ENCODE measurements at places on chromosomes 16 and 17.

- DNase-seq = no peak
Observed at GRCh38 chr16:73052576-73052975, 4.6 kb upstream of the ZFHX3 start.

DNA sequence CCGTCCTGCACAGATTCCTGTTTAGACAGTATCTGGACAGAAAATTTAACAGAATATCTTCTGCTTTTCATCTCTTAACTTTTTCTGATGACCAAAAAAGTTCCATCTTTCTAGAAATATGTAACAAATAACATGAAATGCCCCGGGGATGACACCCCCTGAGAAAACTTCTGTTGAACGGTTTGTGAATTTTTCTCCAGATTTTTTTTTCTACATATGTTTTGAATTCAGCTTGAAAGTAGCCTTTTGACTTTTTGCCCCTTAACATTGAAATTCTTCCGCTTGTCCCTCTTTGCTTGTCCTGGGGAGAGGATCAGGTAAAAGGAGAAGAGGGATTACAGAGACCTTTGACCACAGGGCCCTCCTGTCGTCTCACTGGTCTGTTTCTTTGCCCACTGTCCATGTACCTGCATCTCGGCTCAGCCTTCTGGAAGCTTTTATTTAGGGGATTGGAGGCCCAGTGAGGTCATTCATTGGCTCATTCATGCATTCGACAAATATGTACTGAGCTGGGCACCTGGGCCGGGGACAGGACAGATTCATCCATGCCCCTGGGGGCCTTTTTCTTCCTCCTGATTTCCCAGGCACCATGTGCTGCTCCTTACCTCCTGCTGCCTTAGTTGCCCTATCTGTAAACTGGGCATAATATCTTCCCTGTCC is 19.6 kb upstream of the CPNE2 start:
- no peak for DNase-seq

- no peak for DNase-seq
Observed at GRCh38 chr17:41103896-41104295, 1.3 kb upstream of the KRTAP4-9 start.

GRCh38 chr17:29753845-29754439 is 131.2 kb upstream of the CORO6 start:
- DNase-seq = no peak

GRCh38 chr17:69317625-69318024 is 9.3 kb downstream of the ABCA5 start:
- no peak for DNase-seq

DNA sequence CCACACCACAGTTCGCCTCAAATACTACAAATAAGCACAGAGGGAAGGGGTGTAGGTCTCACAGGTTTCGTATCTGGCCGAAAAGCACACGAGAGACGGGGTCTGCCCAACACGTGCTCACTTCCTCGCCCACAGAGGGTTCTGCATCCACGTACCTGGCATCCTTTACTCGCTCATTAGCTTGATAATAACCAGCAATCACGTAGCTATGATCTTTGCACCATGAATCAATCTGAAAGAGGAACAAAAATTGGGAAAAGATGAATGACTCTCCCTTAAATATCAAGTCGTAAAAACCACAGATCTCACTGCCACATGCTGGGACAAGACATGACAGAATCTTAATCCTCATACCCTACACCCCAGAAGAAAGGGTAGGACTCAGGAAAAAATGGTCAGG is 10.5 kb downstream of the EMC8 start:
- DNase-seq = no peak

DNA sequence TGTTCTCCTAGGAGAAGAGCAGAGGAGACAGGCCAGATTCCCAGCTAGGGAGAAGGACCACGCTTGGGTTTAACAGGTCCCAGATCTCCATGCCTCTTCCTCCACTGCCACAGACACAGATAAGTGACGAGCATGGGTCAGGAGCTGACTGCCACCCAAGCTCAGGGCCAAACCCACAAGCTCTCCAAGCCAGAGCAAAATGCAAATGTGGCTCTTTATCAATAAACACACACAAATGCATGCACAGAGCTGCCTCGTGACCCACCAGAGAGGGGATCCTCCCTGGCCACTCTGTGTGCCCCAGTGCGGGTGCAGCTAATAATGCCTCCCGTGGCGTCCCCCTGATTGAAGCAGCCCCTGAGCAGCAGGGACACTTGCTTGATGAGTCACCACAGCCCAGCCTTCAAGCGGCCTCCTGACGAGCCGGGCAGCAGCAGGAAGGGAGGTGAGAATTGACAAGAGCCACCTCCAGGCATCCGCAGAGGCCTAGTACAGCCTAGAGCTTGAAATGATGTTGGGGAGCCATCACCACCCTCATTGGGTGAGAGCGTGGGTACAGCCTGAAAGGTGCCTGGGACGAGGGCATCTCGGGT is 143.9 kb downstream of the CCDC182 start:
- DNase-seq = no peak

- DNase-seq = no peak
Observed at GRCh38 chr17:76159157-76159556, 18.1 kb upstream of the FOXJ1 start.

GRCh38 chr17:82803606-82804005 is 36.2 kb downstream of the ZNF750 start:
- DNase-seq = no peak

GRCh38 chr16:76389126-76389525 is 111.9 kb downstream of the CNTNAP4 start:
- no peak for DNase-seq

- no peak for DNase-seq
Observed at GRCh38 chr16:19172098-19172780, 4.2 kb downstream of the SYT17 start.

GRCh38 chr16:49556606-49557446 is 183.2 kb downstream of the C16orf78 start:
- no peak for DNase-seq

GRCh38 chr16:62019851-62020250 is 16.4 kb downstream of the CDH8 start:
- DNase-seq = no peak

DNA sequence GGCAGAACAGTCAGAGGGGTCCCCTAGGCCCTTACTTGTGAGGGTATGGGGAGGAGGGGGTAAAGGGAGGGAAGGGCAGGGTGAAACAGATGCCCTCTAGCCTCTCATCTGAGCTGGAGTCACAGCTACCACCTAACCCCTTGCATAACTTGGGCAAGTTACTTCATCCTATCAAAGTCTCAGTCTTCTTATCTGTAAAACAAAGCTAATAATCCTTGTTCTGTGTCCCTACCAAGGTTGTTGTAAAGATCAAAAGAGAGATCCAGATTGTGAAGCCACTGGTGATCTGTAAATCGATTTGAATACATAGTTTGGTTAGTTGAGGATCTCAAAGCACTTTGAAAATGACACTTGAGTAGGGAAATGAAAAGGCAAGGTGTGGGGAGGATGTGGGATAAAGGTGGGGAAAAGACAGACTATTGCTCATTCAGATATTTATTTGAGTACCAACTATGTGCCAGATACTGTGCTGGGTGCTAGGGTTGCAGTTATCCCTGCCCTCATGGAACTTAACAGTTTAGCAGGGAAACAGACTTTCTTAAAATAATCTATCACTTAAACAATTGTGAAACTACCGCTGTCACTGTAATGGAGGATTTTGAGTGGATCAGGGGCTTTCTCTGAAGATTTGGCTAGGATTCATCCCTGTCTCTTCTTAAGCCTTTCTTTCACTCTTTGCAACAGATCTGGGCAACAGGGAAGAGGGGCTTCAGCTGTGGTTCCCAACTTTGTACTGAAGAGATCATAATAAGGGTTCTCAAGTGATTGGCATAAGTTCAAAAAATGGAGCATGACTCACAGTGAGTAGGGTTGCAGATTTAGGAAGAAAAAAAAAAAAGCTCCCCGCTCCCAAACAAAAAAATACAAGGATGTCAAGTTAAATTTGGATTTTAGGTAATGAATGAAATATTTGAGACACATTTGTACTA is 3.0 kb downstream of the HEATR9 start:
- DNase-seq = no peak

DNA sequence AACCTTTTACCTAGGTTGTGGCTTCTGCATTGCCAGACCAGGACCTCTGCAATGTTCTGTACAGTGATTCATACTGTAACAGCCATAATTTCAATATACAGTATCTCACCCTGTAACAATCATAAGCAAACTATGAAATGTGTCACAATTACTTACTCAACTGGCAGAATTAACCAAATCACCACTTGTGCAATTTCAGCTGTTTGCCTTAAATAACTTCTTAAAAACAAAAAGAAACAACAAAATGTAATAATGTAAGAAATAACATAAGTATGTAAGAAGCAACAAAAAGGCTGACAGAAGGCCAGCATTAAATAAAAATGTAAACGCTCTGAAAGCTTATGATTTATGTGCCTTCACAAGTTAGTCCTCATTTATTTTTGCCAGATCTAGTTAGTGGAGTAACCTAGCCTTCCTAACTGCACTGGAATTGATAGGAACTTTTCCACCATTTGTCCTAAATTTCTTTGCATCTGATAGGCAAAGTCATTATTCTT is 96.9 kb downstream of the SKAP1 start:
- no peak for DNase-seq

DNA sequence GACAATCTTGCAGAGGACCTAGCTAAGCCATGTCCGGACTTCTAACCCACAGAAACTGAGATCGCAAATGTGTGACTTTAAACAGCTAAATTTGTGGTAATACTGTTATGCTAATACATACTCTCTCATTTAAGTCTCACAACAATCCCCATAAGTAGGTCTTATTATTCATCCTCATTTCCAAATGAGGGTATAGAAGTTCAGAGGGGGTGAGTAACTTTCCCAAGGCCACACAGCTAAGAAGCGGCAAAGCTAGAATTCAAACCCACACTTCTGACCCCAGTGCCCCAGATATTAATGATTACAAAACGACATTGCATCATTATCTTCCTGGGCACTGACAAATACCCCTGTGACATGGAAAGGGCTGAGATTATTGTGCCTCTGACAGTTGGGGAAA is 81.4 kb downstream of the CNGB1 start:
- no peak for DNase-seq

DNA sequence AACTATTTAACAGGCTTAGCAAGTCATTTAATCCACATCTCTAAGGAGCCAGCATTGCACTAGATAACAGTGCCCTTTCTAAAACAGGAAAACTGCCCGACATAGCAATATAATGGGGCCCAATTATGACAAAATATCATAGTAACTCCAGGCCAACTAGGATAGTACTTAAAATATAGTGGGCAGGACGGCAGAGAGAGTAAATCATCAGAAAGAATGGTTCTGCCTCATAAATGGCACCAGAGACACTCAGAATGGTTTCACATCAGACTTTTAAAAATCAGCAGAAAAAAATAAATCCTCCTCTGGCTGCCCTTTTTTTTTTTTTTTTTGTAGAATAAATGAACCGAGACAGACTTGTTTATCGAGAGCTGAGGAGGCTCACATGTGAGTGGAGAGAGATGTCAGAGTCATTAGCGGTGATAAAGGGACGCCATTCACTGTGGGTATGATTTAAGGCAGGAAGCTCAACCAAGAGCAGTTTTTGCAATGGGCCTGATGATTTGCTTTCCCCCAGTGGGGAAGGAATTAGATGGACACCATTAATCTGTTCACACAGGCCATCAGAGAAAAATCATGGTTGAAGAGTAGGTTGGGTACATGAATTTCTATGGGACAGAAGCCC is 62.6 kb downstream of the CPPED1 start:
- no peak for DNase-seq

GRCh38 chr16:88459366-88460073 is 6.4 kb downstream of the ZFPM1 start:
- DNase-seq = no peak

DNA sequence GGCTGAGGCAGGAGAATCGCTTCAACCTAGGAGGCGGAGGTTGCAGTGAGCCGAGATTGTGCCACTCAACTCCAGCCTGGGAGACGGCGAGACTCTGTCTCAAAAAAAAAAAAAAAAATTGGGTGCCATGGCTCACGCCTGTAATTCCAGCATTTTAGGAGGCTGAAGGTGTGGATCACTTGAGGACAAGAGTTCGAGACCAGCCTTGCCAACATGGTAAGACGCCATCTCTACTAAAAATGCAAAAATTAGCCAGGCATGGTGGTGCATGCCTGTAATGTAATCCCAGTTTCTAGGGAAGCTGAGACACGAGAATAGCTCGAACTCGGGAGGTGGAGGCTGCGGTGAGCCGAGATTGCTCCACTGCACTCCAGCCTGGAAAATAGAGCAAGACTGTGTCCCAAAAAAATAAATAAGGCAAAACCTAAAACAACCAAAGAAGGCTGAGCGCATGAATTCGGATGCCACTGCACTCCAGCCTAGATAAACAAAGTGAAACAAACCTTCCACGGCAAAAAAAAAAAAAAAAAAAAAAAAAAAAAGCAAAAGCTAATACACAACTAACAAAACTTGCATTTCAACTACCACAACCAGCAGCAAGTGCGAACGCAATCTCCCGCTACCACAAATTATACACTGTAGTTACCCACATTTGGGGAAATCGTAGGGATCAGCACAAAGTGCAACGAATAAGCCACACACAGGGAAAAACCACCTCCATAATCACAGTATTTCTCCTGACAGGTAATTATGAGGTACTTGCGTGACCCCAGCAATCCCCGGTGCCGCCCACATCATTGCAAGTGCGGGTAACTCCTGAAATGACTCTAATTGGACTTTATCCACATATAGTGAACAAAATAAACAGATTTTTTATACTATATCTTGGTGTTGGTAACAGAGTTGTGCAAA is 25.6 kb downstream of the TEX14 start:
- DNase-seq = no peak

DNA sequence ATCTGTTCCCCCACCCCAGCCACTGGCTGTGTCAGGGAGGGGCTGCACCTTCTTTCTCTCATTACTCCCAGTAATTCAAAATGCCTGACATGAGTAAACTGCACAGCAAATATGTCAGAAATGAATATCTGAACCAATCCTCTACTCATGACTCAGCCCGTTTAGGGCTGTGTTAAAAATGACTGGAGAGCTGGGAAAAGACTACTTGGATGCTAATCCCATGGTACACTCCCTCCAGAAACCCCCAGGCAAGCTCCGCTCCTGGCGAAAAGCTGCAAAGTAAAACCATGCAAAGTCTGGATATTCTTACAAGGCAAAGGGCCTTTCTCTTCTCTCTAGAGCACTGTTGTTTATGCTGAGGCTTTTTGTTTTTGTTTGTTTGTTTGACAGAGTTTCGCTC is 448.1 kb upstream of the DYNLRB2 start:
- no peak for DNase-seq

DNA sequence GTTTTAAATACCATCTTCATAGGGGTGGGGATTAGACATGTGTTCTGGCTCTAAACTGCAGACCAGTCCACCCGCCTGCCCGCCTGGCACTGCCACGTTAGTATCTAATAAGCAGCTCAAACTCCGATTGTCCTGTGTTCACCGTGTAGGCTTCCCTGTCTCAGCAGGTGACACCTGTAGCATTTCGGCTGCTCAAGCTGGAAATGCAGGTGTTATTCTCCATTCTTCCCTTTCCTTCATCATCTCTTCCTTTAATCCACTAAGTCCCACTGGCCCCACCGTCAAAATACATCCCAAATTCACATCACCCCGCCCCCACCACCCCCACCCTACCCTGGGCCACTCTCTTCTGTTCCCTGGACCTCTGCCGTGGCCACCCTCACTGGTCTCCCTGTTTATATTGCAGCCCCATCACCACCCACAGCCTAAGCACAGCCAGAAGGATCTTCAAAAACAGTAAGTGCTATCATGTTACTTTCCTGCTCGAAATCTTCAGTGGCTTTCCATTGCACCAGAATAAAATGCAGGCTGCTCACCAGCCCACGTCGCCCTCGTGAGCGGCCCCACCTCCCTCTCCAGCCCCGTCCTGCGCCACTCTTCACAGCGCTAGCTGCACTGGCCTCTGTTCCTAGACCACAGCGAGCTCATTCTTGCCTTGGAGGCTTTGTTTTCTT is 65.1 kb downstream of the RTN4RL1 start:
- DNase-seq = no peak

GRCh38 chr17:70158180-70158579 is 11.2 kb upstream of the KCNJ2 start:
- no peak for DNase-seq
